ENCODE measurements at places on chromosomes 13 and 19.

- DNase-seq: no peak
Measured at GRCh38 chr13:100941377-100942368, 267.1 kb upstream of the TMTC4 start.

- no peak for DNase-seq
Measured at GRCh38 chr13:67971291-67971690, 741.2 kb upstream of the PCDH9 start.

DNA sequence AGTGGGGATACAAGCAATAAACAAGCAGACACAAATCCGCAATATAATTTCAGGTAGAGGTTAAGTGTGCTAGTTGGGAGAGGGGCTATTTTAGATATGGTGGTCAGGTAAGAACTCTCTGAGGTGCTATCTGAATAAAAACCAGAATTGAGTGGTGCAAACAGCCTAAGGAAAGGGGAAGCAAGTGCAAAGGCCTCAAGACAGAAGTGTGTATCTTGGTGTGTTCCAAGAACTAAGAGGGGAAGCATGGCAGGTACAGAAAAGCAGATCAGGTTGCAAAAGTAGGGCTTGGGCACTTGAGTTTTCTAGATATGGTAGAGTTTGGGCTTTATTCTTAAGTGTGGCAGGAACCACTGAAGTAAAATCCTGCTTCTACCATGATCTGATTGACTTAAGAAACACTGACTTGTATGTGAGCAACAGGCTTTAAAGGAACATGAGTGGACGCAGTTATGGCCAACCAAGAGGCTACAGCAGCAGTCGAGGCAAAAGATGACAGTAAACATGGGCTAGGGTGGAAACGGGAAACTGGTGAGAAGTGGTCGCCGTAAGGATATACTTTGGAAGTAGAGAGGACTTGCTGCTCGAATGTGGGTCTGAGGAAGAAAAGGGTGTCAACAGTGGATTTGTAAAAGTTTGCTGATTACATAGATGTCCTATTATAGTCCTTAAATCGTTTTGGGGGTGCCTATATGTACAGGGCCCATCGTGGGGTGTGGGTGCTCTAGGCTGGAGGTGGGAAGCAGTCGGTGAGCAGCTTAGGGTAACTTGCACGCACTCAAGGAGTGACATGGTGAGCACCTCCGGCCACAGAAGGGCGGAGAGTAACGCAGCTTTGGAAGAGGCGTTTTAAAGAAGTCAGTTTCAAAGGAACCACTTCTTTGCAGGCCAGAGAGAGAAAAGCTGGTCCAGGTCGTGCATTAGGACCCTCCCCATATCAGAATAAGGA, 677 bp downstream of the TGDS start:
- DNase-seq: no peak

DNA sequence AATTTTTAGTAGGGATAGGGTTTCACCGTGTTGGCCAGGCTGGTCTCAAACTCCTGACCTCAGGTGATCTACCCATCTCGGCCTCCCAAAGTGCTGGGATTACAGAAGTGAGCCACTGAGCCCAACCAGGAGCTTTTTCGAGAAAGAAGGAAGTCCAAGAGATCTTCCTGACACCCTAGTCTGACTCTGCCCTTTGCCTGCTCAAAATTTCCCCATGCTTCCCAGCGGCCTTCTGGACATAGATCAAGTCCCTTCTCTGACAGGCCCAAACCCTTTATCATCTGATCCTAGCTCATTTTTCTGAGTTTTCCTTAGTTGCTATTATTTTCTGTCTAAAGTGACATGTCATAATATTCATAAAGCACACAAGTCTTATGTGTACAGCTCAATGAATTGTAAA, 1.5 kb upstream of the BAX start:
- no peak for DNase-seq

GRCh38 chr13:27442071-27442647, 8.2 kb downstream of the MTIF3 start:
- no peak for DNase-seq

DNA sequence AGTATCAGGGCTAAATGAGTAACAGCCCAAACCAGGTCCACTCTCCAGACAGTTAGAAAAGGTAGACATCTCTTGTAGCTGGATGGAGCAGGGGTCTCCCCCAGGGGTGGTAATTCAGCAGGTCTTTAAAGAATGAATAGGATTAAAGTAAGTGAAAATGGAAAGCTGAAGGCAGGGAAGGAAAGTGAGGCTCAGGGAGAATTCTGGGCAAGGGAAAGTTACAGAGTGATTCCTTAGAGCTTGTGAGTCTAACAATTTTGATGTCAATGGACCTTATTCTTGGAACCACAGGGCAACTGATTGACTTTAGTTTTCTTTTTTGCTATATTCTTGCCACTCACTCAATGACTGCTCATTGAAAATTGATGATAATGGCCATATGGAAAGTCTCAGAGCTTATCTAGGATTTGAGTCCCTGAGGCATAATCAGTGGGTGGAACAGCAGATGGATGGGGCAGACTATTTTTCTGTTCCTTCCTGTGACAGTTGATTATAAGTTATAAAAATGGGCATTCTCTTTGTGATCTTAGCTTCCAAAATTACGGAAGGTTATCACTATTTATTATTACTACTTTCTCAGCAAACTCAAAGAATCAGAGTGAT, 76.9 kb downstream of the LRCH1 start:
- DNase-seq: no peak

- DNase-seq: no peak
Measured at GRCh38 chr13:37385248-37385647, 213.3 kb downstream of the POSTN start.

GRCh38 chr13:74771964-74772363, 637.8 kb upstream of the KLF12 start:
- DNase-seq: no peak

- DNase-seq: no peak
Measured at GRCh38 chr19:2560369-2560768, 84.4 kb downstream of the GADD45B start.

- DNase-seq: no peak
Measured at GRCh38 chr13:90103099-90103784, 1244.2 kb upstream of the MIR17HG start.

GRCh38 chr13:26052337-26052736, 521 bp upstream of the SHISA2 start:
- peak; percentile 76 for DNase-seq

- no peak for DNase-seq
Measured at GRCh38 chr13:33388286-33388998, 102.9 kb upstream of the STARD13 start.

DNA sequence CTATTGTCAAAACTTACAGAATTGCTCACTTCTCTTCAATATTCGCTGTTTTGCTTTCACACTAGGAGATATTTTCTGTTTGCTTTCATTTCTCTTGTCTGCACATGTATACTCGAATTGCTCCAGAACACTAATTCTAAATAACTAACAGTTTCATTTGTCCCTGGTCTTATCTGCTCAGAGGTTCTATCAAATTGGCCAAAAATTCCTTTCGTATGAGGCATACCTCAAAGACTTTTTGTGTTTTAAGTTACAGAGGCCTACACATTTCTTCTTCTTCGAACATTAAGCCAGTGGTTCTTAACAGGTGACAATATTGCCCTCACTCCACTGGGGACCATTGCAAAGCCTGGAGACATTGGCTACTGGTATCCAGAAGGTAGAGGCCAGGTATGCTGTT, 1314.6 kb downstream of the EFNB2 start:
- DNase-seq: no peak

DNA sequence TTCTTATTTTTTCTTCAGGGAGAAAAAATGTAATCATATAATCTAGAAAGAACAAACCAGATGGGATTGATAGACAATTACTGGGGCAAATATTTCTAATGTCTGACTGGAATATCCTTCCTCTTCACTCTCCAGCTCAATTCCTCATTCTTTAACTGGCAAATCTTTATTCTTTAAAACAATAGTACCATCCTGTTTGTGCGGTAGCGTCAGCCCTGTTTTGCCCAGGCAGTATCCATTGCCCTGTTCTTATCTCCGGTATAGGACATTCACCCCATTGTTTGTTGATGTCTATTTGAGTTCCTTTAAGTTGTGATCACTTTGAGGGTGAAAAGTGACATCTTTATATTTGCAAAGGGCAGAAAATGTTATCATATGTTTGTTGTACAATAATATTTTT, 185.4 kb downstream of the POSTN start:
- no peak for DNase-seq

DNA sequence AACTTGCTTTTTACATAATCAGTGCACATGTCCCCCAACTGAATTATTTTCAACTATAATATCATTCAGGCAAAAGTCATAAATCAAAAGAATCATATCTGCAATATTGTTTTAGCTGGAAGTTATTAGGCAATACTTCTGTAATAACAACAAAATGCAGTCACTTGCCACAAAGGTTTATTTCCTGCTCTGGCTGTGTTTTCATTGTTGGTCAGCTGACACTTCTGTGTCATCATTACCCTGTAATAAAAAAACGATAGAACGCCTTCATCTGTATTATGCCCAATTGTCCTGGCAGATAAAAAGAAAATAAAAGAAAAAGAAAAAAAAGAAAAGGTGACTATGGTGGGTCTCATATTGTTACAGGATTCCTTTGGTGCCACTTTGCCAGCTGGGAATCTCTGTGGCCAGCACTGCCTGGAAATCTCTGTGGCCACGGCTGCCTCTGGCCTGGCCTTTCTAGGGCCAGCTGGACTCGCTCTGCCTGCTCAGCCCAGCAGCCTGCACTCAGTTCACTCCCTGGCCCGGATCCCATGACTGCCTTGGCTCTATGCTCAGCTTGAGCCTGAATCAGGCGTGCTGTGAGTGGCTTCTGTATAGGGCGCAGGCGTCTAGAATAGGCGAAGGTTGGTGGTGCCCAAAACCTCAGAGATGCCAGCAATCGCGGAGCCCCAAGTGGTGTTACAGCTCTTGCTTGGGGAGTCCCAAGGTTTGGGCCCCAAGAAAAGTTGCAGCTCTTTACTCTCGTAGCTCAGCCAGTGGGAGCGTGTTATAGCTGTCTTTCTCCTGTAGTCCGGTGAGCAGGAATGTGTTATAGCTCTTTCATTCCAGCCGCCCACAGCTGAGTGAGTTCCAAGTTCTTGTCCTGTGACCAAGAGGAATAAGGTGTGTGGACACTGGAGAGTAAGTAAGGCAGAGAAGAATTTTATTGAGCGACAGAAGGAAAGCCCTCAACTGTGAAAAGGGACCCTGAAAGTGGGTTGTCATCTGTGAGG, 1227.1 kb downstream of the SLITRK1 start:
- peak; percentile 15 for DNase-seq

DNA sequence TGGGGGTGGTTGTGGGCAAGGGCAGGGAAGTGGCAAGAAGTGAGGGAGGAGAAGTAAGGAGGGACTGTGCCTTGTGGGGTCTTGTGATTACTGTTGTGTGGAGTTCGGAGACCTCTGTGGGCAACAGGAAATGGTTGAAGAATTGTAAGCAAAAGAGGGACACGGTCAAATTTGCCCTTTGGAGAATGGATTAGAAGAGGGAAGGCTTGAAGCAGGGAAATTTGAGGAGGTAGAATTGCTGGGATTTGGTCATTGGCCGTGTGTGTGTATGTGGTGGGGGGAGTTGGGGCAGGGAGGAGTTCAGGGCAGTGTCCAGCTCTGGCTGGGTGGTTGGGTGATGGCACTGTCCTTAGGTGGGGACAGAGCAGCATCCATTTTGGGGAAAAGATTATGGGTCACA, 3.6 kb downstream of the WASF3 start:
- no peak for DNase-seq

DNA sequence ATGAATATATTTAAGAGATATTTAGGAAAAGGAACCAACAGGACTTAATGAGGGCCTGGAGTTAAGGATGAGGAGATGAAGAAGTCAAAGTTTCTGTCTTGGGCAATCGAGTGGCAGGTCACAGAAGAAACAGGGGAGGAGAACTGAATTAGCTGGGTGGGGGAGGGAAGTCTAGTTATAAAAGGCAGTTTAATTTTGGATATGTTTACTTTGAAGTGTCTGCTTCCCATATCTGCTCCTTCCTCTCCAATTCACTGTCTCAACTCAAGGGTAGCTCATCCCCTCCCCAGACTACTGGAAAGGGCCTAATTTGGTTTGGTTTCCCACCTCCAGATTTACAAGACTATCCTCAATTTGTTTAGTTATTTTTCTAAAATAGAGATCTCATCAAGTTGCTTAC, 195.9 kb downstream of the VWA8 start:
- DNase-seq: no peak

- no peak for DNase-seq
Measured at GRCh38 chr13:111512707-111513106, 192.3 kb downstream of the TEX29 start.

DNA sequence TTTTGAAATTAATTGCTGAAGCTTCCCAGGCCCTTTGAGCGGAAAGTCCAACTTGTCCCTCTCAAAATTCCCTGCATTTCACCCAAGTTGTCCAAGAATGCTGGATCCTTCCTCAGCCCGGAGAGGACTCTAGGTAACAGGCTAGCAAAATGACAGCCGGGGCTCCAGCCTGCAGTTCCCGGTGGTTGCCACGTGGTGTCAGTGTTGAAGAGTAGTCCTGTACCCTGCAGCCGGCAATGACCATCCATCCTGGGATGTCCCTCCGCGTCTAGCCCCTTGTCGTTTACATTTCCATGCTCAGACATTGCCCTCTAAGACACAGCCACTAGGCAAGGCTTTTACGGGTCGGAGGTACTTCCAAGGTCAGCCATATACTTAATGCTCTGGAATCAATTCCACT, 31.4 kb upstream of the MTIF3 start:
- peak; percentile 26 for DNase-seq

DNA sequence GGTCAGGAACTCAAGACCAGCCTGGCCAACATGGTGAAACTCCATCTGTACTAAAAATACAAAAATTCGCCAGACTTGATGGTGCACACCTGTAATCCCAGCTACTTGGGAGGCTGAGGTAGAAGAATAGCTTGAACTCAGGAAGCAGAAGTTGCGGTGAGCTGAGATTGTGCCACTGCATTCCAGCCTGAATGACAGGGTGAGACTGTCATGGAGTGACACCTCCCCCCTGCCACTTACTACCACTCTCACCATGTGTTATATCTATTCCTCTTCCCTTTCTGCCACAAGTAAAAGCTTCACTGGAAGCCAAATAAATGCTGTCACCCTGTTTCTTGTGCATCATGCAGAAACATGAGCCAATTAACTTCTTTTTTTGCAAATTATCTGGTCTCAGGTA, 10.6 kb upstream of the CEACAM4 start:
- DNase-seq: no peak

DNA sequence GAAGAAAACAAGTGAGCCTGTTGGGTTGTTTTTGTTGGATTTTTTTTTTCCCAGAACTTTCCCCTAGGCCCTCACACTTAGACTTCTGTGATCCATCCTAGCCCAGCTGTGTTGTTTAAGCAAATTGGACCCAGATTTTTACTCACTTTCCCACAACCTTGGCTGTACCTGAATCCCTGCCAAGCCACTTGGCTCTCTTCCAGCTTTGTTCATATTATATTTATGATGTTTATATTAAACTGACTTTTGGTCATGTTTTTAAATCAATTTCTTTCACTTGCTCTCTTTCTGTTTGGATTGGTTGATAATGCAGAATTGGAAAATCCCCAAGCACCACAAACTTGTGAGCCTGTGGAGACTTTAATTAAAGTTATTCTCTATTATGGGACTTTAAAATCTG, 16.6 kb downstream of the OLFM4 start:
- DNase-seq: no peak

GRCh38 chr13:109998684-109999533, 212.5 kb upstream of the IRS2 start:
- DNase-seq: no peak
